ENCODE measurements at places on chromosomes 16 and 17.

DNA sequence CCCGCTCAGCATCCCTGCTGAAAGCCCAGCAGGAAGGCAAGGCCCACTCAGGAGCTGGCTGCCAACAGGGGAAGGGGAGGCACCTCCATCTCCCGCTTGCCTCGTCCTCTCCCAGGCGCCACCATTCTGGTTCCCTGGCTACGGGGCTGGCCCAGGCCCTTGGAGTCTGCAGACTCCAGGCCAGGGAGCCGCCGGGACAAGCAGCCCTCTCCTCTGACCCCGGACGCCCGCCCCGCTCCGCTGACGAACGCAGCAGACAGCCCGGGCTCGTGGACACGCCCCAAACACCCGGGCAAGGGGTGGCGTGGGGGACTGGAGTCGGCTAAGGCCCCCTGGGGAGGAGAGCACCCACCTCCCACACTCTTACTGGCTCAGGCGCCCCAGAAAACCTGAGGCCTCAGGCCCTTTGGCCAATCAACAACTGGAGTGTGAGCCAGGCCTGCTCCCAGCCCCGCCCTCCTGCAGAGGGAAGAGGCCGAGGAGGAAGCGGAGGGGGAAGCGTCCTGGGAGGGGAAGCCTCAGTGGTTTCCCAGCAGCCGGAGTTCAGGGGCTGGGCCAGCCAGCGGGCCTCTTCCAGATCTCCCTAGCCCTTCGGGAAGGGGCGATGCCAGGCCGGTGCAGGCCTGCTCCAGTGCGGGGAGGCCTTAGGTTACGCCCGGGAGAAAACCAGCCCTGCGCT is 4.2 kb downstream of the MNT start:
- DNase-seq = no peak

DNA sequence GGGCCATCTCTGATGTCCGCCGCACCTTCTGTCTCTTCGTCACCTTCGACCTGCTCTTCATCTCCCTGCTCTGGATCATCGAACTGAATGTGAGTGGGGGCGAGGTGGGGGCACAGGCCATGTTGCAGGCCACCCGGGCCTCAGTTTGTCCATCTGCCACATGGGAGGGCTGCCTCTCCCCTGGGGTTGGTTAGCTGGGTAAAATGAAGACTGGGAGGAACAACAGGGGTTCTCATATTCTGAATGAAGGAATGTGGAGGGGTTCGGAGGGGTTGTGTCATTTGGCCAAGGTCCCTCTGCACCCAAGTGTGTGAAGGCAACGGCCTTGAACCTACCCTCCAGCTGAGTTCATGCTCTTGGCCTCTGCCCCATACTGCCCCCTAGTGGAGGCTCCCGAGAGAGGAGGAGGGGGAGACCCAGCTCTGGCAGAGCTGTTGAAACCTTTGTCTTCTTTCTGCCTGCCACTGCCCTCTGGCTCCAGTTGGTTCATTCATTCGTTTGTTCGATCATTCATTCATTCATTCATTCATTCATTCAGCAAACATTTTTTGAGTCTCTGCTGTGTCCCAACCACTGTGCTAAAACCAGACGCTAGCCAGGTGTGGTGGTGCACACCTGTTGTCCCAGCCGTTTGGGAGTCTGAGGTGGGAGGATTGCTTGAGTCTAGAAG is 11.4 kb upstream of the TCAP start:
- peak; percentile 93 for DNase-seq

DNA sequence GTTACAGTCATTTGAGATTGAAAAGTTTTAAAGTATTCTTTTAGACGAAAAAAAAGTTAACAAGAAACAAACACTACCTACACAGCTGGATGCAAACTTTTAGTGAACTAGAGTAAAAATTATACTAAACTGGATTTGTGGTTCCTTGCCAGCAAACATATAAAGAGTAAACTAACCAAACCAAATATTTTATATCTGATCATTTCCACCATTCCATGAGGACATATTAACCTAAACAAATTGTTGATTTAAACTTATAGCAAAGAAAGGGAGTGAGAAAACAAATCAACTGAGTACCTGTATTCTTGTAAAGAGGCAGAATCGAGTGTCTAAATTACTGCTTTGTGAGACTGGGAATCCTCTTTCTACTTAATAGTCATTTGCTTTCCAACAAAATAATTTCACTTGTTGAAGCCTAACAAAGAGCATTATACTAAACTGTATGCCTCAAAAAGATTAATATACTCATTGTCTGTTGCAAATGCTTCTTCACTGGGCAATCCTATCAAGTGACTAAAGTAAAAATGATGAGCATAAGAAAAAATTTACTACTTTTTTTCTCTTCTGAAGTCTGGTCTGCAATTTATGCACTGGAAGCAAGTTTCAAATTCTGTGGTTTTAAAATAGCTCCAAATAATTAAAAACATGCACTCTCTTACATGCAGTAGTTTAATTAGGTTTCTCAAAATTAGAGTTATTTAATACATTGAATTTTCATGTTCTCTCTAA is 37.5 kb downstream of the AKAP10 start:
- DNase-seq = no peak

DNA sequence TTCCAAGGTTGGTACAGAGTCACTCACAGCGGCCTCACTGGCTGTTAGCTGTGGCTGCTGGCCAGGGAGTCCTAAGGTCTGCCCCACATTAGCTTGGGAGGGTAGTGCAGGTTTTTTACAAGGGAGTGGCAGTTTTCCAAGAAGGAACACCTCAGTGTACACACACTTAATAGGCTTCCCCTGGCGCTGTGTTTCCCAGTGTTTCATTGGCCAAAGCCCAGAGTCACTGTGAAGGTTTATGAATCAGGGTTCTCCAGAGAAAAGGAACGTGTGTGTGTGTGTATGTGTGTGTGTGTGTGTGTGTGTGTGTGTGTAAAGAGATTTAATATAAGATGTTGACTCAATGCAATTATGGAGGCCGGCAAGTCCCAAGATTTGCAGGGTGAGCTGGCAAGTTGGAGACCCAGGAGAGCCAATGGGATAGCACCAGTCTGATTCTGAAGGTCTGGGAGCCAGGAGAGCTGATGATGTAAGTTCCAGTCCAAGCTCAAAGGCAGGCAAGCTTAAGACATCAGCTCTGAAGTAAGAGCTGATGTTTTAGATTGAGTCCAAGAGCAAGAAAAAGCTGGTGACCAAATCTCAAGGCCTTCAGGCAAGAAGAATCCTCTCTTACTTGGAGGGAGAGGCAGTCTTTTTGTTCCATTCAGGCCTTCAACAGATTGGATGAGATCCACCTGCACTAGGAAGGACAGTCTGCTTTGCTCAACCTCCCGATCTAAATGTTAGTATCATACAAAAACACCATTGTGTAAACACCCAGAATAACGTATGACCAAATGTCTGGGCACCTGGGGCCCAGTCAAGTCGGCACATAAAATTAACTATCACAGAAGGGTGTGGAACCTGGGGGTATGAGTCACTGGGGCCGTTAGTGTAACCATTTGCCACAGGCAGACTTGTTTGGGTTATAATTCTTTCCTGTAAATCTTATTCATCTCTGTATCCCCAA is 206.8 kb downstream of the PRKCA start:
- no peak for DNase-seq

GRCh38 chr17:37789021-37789565 is 44.2 kb upstream of the HNF1B start:
- no peak for DNase-seq

GRCh38 chr17:39915559-39915958 is 2.9 kb downstream of the GSDMB start:
- DNase-seq = no peak

- DNase-seq = no peak
Measured at GRCh38 chr16:81401035-81401950, 43.3 kb upstream of the CMIP start.

- no peak for DNase-seq
Measured at GRCh38 chr16:62597875-62598274, 561.6 kb upstream of the CDH8 start.

DNA sequence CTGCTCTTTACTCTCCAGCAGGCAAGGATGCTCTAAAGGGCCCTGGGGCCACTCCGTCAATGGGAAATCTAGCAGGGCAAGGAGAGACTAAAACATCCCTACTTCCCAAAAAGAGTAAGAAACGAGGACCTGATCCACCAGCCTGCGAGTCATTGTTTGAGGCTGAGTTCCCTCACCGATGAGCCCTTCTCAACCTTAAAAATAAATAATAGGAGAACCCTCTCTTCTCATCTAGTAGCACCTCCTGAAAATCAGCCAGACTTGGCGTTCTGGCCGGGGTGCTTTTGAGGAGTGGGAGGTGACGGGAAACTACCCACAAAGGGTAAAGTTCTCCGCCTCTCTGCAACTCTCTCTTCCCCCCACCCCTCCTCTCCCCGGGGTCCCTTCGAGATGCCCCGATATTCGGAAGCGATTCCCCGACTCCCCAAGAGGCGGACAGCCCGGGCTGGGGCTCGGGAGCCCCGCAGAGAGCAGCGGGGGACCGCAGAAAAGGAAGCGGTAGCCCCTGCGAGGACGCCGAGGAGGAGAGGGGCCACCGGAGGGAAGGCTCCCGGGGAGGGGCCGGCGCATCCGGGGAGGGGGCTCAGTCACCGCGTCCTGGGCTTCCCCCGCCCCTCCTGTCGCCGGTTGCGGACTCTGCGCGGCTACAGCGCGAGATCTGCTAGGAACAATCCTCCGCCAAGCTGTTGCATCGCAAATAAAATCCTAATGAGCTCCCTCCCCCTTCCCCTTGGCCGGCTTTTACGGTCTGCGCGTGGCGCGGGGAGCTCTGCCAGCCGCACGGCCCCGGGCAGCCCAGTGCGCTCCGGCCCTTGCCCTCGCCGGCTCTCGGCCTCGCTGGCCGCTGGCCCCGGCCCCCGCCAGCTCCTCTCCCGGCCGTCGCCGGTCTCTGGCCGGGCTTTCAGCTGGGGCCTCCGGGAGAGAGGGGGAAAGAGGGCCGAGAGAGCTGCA is 1.3 kb downstream of the HOXB9 start:
- no peak for DNase-seq

GRCh38 chr17:33499040-33499439 is 205.9 kb upstream of the ASIC2 start:
- DNase-seq = no peak

DNA sequence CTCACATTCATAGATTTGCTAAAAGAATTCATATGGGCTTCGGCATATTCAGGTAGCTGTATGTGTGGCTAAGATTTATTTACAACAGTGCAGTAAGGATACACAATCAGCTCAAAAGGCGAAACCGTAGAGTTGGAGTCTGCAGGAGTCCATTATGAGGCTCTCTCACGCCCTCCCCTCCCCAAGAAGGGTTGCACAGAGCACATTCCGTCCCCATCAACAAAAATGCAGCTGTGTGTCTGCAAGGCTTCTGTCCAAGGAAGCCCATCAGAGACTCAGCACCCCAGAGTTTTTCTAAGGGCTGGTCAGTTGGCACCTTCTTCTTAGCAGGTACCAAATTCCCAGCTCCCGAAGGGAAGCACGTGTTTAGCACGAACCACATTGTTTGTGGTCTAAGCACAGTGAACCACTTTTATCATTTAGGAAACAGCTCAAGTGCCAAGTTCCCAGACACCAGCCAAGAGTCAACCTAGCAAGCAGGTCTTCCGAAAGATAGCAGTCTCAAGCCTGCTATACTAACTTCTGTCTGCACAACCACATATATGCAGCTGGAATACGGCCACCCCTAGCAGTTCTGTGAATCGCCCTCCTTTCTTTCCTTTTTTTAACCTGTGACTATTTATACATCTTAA is 28.5 kb upstream of the MEAK7 start:
- DNase-seq = no peak

- no peak for DNase-seq
Measured at GRCh38 chr16:81647527-81647926, 131.6 kb upstream of the PLCG2 start.

DNA sequence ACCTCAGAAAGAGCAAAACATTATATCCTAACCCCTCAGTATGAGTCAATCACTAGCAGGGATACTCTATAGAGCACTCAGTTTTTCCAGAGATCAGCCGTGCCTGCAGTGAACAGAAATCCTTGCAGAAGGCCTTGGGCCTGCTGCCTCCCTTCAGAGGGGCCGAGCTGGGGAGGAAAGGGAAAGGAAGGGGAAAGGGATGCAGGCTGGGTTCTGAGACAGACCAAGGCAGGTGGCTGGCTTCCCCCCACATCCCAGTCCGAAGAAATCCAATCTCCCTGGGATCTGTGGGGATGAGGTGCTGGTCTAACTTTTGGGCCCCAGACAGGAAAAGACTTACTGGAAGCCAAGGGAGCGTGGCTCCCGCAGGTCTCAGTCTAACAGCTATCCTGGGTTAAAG is 25.3 kb downstream of the SRL start:
- no peak for DNase-seq

GRCh38 chr16:1890024-1890707 is 18.2 kb upstream of the MEIOB start:
- DNase-seq = no peak

DNA sequence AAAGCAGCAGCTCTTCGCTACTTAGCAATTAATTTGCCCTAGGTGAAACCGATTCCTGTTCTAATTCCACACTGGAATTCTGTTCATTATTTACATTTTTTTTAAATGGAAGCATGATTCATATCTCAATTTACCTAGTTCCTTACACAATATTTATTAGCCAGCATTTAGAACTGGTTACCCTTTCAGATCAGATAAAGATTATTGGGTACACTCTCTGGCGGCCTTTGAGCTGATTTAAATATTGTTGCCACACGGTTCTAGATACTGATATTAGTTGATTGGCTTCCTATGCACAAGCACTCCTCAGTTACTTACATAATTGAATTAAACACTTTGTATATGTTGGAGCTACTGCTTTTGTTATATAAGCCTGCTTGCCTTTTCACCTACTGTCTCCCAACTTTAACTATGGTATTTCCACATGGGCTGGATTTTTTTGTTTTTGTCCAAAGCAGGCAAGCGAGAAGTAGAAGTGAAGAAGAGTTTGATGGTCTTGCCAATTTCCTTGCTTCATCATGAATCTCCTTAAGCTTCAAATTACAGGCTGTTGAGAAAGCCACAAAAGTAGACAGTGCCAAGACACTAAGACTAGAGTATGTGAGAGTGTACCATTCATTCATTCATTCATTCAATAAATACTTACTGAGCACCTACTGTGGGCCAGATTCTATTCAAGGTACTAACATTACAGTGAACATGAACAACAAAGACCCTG is 3.9 kb upstream of the ALDH3A2 start:
- no peak for DNase-seq

DNA sequence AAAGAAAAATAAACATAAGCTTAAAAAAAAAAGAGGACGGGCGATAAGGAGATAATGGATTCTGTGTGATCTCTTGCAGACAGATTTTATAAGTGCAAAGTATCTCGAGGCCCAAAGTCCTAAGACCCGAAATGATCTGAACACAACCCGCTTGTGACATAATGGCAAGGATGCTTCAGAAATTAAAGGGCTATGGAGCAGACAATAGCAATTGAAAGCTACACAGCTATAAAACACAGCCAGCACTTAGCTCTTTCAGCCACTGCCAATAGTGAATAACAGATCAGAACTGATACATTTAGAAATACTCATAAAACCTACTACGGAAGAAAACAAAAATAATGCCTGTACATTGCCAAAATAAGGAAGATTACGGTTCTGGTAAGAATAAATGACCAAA is 117.5 kb downstream of the ZFHX3 start:
- no peak for DNase-seq

DNA sequence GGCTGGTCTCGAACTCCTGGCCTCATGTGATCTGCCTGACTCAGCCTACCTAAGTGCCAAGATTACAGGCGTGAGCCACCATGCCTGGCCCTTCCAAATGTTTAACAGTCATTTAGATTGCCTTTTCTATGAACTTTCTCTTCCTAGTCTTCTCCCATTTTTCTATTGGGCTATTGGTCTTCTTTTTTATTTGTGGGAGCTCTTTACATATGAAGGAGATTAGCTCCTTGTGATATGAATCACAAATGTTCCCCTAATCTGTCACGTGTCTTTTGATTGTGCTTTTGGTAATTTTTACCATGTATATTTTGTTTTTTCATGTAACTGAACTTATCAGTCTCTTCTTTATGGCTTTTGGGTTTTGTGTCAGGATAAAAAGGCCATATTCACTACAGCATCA is 11.9 kb downstream of the ADCY7 start:
- DNase-seq = no peak

Measured in D721Med (cell line).